Pancreas (tissue), 10 donors: ENCODE measurements at places on chromosomes 5 and 9. TPM values are rescaled to one million over a fixed set of nuclear protein-coding genes. Genes with fewer than 3 reads are reported as not detected.

- no peak for DNase-seq
Observed at GRCh38 chr5:17430241-17430640, 67.8 kb upstream of the TAF11L2 start.

DNA sequence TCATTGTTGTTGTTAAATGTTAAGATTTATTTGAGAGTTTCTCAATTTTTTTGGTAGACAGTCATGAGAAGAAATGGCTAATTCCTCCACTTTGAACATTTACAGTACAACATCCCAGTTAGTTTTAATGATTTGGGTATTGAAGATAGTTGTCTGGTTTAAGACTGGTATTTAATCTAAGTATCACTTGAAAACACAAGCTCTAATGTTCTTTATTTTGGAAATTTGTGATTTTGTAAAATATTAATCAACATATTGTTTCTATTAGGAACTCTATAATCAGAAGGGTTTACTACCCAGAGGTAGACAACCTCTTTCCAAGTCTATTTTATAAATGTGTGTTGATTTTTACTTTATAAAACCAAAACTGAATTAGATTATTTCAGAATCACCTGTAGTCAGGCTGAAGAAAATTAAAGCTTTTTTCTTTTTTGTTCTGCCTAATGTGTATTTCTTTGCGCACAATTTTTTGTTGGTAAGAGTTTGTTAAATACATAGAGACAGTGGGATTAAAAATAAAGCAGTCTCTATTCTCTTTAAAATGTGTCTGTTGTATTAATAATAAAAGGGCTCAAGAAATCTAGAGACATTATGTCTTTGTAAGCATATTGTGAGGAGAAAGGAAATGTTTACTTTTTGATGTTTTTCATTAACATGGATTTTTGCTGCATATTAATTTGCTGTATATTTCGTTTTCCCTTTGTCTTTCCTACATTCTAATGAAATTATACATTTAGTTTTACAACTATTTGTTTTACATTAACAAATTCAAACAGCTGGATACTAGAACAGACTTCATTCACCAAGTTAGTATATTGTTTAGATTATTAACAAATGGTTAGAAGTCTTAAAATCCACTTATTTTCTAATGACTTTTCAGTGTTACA, 3.9 kb upstream of the PURA start:
- DNase-seq, result no peak

DNA sequence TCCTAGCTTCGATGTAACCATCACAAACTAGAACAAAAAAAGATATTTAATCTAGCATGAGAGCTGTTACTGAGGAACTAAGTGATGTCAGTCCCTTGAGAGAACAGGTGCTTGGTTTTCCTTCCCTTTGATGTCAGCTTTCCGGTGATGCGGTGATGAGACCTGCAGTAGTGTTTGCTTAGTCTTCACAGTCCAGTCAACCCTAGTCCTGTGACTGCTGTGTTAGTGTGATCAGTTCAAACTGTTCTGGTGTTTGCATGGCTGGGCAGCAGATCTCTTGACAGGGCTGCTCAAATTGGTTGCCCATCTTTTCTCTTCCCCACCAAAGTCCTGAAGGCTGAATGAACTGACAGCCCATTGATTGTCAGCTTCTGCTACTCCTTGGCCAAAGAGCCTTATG, 608.6 kb upstream of the DAB2 start:
- no peak for DNase-seq

DNA sequence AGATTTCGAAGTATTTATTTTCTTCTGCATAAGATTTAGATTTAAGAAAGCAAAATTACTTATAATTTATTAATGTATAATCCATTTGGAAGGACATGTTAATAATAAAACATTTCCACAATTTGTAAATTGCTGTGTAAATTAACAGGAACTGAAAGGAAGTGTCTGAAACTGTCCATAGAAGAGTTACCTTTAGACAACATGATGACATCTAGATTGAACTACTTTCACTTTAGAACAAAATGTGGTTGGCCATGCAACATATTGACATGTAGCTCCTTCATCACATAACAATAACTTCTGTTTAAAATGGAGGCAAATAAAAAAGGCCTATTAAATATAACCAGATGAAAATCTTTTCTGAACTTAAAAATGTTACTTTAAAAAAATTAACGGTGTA, 1849.5 kb upstream of the ACO1 start:
- DNase-seq, result no peak

- DNase-seq, result no peak
Observed at GRCh38 chr9:68515326-68516017, 25.2 kb downstream of the TMEM252 start.

DNA sequence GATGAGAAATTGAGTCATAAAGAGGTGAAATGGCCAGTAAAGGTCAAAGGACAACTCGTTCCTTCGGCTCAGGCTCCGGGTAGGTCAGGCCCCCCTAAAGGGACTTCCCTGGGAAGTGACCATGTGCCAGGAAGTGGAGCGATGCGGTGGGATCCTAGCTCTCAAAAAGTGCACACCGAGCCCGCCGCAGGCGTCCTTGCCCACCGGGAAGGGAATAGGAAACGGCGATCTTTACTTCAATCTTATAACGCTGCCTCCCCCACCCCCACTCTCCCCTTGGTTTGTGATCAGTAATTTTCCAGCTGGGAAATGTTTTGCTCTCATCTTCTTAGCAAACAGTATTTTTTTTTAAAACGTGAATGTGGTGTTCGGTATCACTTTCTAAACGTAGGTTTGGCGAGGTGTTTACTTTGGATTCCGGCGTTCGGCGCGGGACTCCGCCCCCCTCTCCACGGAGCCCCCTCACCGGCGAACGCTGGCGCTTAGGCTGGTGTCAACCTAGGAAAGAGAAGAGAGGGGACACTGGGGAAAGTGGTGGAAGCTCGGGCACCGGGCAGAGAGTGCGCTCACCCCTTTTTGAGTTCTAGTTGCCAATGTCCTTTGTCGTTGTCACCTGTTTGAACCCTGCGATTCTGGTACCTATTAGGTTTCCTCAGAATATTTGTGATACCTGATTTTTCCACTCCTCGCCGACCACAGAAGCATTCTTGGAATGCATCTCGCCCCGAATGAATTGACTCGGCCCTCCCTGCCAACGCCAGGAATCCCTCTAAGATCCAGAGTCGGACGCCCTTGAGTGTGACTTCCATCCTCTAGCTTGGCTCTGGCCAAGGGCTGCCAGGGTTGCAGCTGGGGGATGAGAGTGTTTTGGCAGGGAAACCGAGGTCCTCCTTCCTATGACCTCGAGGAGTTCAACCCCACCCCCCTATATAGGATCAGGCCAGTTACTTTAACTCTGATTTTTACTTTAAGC, 1.8 kb upstream of the KLF4 start:
- DNase-seq, result no peak

DNA sequence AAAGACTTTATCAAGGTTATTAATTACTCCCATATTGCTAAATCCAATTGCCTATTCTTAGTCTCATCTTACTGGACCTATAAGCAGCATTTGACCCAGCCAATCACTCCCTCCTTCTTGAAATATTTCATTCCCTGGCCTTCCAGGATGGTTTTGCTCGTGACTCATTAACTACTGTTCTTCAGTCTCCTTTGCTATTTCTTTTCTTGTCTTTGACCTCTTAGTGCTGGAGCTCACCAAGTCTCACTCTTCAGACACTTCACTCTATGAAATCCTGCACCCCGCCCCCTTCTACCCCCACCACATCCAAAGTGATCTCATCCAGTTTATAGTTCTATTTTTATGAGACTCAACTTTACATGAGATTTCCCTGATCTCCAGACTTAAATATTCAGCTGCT, 803.1 kb upstream of the WWC1 start:
- DNase-seq, result no peak

DNA sequence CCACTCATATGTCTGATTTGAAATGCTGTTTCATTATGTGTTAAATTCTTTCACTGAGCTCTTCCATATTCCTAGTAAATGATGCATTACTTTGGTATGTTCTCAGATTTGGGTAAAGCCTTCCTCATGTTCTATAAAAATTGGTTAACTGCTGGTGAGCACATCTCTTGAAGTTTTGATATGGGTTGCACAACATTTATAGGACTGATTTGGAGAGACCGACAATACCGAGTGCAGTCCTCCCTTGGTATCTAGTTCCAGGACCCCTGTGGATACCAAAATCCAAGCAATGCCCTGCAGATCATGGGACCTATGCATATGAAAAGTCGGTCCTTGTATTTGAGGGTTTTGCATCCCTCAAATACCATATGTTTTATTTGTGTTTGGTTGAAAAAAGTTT, 37.8 kb downstream of the WDR36 start:
- DNase-seq, result no peak

The CCDC192 gene
- polyA plus RNA-seq, result not detected

The LRRC70 gene
- 2.0 TPM for polyA plus RNA-seq

The SEMA5A gene
- polyA plus RNA-seq, result 0.91 TPM
